ENCODE measurements at places on chromosomes 4 and X. TPM values are rescaled to one million over a fixed set of nuclear protein-coding genes. Genes with fewer than 3 reads are reported as not detected.

- DNase-seq: no peak
Observed at GRCh38 chr4:68984947-68985346, 33.3 kb upstream of the UGT2A3 start.

DNA sequence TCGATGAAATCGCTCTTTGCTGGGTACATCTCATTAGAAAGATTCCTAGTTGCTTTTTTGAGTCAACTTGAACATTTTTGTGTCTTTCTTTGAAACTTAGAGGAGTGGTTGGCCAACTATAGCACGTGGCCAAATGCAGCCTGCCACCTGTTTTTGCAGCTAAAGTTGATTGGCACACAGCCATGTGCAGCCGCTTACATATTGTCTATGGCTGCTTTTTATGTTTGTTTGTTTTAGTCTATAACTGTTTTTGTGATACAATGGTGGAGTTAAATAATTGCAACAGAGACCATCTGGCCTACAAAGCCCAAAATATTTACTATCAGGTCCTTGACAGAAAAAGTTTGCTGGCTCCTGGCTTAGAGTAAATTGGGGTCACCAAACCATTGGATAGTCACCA, 86.3 kb downstream of the CLCN4 start:
- no peak for DNase-seq

TMEM271 gene
- not detected for total RNA-seq

DNA sequence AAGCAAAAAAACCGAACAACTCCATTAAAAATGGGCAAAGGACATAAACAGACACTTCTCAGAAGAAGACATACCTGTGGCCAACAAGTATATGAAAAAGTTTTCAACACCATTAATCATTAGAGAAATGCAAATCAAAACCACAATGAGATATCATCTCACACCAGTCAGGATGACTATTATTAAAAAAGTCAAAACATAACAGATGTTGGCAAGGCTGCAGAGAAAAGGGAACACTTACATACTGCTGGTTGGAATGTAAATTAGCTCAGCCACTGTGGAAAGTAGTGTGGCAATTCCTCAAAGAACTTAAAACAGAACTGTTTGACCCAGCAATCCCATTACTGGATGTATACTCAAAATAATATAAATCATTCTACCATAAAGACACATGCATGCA, 436.3 kb downstream of the KLHL13 start:
- no peak for DNase-seq

DNA sequence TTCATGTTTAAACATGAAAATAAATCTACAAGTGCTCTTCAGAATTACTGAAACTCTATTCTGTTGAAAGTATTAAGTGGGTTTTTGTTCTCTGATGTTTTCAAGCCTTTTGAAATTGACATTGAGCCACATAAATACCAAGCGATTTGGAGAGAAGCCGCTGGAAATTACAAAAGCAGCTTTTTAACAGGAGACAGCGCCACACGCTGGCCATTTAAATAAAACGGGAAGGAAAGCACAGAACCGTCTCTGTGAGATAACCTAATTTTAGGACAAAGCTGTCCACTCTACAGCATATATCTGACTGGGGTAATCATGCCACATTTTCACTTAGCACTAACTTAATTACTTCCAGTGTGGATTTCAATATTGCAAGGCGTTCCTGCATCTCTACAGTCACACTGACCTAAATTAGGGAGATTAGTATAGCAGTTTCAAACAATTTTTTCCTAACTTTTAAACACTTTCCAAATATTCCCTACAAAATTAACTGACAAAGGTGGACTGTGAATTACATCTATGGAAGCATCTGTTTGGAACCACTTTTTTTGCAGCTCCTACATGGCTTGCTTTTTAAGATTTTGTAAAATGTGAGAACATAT, 6.8 kb upstream of the ANOS1 start:
- DNase-seq: no peak

CENPVL2 gene
- total RNA-seq: 2.9 TPM

P2RY8 gene
- total RNA-seq: 0.11 TPM

PLAC8 gene
- total RNA-seq: 0.80 TPM

DNA sequence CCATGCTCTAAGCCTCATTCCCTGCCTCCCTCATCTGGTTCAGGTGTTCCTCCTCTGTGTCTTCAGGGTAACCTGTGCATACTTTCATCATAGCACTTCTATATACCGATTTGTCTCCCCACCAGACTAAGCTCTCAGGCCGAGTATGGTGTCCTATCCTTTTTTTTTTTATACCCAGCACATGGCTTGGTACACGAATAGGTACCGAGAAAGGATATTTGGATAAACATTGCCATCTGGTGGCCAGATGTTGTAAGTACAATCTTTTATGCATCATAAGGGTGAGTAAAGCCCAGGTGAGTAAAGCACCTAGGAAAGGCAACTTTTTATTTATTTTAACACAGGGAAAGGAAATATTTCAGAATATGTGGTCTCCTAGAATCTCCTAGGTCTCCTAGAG, 68.4 kb downstream of the MID2 start:
- no peak for DNase-seq

GRCh38 chr4:105715692-105716278, 7.2 kb downstream of the GSTCD start:
- DNase-seq: no peak

DNA sequence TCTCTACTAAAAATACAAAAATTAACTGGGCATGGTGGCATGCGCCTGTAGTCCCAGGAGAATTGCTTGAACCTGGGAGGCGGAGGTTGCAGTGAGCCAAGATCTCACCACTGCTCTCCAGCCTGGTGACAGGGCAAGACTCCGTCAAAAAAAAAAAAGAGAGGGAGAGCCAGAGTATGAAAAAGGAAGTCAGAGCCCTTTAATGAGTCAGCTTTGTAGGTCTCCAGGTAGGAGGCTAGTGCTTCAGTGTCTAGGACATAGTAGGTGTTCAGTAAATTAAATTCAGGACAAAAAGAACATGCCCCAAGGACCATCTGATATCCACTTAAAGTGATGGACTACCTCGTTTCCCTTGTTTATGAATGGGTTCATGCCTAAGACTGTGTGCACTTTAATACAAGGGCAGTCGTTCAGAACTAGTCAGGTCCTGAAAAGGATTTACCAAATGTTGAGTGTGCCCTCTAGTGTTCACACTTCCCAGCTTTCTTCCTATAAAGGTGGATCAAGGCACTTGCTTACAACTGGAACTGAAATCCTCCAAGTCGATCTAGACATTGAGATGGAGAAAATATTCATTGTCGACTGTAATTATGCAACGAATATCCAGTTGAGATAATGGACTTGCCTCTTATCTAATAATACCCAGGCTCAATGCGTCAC, 29.0 kb downstream of the F9 start:
- no peak for DNase-seq

DNA sequence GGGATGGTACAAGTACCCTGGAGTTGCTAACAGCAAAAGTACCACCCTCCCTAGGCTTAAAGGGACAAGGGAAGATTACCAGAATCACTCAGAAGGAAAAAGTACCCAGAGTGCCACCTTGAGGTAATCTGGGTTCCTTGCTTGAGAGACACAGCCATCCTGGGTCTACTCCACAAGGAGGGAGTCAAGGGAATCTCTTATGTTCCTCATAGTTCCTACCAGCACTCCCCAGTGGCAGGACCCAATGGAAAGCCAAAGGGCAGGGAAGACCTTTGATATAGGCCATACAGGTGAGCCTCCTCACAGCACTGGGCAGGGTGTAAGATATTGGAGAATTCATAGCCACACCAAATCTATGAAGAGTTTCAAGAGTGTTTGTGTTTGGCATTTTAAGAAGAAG, 5.7 kb downstream of the IL2 start:
- peak; percentile 49 for DNase-seq

- no peak for DNase-seq
Observed at GRCh38 chr4:85842540-85842939, 367.6 kb downstream of the ARHGAP24 start.

DNA sequence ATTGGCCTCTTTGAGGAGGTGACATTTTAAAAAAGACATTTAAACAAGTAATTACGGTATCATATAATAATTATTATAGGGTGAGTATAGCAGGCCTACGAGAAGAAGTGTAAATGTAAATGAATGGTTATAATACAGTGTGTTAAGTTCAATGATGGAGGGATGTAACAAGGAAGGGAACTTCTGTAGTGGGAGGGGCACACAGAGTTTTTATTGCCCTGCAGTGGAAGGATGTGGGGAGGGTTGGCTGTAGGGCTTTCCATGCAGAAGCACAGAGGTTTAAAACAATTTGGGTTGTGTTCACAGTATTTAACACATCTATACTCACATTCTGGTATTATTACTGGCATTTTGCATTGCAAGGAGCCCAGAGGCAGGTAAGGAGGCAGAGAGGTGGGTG, 41.1 kb downstream of the AFF1 start:
- no peak for DNase-seq

DNA sequence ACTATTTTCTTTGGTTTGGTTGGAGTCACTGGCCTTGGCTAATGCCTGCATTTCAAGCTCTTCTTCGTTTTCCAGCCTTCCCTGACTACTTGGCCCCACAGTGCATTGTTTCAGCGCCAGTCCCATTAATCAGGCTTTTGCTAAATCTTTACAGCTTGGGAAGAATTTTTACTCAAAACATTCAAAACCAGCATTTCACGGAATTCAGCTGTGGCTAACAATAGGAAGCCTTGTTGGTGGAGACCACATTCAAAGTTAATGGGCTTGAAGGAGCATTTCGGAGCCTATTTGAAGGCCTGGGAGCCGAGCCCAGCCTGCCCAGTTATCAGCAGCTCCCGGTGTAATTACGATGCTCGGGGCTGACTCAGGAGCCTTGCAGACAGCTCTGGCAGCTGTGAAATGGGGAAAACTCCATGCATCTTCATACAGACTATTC, 30.8 kb upstream of the VCX2 start:
- DNase-seq: no peak

DAPP1 gene
- not detected for total RNA-seq

- DNase-seq: no peak
Observed at GRCh38 chrX:15931362-15931761, 76.7 kb upstream of the AP1S2 start.

SCRG1 gene
- total RNA-seq: not detected

DNA sequence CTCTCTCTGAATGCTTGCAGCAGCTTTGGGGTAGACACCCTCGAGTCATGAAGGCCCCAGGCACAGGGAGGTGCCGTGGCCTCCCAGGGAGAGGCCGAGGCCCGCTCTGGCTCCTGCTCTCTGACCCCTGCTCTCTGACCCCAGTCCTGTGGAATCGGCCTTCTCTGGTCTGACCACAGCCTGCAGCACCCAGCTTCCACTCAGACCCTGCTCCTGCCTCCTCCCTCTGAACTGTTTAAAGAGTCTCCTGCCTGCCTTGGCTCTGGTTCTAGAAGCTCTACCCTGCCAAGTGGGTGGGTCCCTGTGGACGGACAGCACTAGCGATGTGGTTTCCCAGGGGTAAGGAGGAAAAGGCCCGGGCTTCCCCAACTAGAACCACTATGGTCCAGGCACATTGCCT, 78.2 kb upstream of the TMEM150C start:
- DNase-seq: no peak

DNA sequence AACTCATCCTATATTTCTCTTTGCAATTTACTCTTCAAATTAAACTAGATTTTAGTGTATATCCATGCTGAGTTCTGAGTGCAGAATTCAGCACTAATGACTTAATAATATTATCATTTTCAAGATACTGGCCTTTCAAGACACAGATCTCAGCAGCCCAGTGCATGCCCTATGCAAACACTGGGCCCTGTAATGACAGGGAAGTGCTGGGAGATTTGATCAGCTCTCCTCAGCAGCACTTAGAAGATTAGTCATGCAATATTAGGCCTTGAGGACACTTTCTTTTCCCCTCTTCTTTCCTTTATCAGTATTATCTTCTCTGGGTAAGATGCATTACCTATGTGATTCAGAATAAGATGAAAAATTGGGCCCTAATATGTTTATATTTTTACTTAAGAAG, 207.1 kb downstream of the PPP3CA start:
- no peak for DNase-seq

TMEM164 gene
- 17.7 TPM for total RNA-seq

GRCh38 chrX:136162827-136163570, 15.7 kb downstream of the FHL1 start:
- peak; percentile 71 for DNase-seq

GRCh38 chrX:281166-281999, at the start of gene PLCXD1:
PLCXD1 (plus strand) TSS chrX:281381; CDS start chrX:284188, 2,807 bp downstream.
- DNase-seq: peak; percentile 80

DCHS2 gene
- 2.6 TPM for total RNA-seq

SPACA5 gene
- not detected for total RNA-seq

GRCh38 chr4:126404549-126404948, 1089.8 kb downstream of the FAT4 start:
- DNase-seq: no peak

RAI2 gene
- 2.0 TPM for total RNA-seq

DNA sequence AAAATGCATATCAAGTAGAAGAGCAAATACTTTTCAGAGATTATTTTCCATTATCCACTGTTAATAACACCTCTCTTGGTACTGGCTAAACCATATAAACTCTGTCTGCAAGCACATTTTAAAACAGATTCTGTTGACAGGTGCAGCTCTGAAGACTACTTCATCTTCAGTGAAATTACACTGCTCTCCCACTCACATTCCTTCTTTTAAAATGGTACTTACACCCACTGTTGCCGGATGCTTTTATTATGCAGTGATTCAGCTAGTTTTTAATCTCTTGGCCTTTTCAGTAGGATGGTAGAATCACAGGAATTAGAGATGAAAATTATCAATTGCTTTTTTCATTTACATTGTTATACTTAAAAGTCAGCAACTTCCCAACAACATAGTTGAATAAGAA, 381.6 kb downstream of the GASK1B start:
- no peak for DNase-seq

DNA sequence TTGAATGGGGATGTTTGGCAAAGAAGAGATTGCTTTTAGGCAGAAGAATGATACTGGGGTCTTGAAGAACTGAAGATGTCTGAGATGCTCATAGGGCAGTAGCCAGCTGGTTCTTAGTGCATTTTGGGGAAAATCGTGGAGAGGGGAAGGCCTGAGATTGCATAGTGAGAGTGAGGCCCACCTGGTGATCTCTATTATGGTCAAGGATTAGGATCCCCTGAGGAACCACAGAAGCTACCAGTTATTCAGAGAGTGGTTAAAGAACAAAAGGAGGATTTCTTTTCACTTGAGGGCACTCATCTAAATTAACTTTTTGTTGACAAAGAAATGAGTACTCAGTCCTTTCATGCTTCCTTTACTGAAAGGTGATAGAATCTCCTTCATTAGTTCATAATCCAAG, 271.3 kb upstream of the HAND2 start:
- DNase-seq: no peak

DNA sequence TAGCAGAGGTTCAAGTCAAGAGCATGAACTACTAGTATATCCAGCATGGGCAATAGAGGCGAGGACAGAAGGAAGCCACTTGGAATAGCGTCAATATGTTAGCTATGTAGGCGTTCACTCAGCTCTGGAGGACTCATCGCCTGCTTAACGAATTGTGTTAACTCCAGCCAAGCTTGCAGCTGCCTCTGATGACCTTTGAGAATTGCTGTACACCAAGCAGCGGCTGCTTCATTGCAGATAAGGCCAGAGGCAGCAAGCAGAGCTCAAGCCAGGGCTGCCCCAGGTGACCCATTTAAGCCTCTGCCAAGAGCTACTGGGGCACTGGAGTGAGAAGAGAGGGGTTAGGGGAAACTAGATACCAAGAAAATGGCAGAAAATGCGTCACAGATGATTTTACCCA, 160.2 kb upstream of the IGFBP7 start:
- DNase-seq: no peak

Measured in H1 (cell line).